Activated naive CD4-positive, alpha-beta T cell treated with anti-CD3 and anti-CD28 coated beads for 36 hours (primary cell): ENCODE measurements at places on chromosomes 16 and 17. TPM values are rescaled to one million over a fixed set of nuclear protein-coding genes. Genes with fewer than 3 reads are reported as not detected.

MGAT5B gene
- 0.19 TPM for total RNA-seq

TBX2 gene
- total RNA-seq = not detected

MPO gene
- total RNA-seq = not detected

DNA sequence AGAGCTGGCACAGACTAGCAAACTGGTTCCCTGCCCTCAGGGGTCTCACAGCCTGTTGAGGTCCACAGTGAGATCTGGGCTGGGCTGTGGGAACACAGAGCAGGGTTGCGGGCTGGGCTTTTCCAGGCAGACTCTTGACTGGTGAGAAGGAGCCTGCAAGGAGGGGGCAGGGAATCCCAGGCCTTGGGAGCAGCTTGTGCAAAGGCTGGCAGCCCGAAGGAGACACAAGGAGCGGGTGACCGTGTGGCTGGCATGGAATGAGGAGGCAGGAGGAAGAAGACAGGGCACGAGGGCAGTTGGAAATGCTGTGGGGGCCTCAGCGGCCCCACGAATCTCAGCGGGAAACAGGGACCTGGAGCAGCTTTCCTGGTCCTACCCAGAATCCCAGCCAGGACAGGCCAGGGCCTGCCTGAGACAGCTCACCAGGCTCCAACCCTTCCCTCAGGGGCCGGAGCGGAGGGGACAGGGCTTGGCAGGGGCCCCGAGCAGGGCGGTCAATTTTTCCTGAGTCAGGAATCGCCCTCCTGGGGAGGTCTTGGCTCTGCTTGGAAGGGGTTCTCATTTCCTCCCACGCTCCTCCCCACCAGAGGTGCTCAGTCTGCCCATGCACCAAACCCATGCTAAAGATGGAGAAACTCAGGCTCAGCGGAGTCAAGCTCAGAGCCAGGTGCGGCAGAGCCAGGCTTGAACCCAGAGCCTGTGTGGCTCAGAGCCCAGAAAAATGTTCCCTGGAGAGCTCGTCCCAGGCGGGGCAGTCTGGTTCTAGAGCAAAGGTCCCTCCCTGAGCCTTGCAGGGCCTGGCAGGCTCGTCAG is 9.2 kb upstream of the SNN start:
- H3K4me3 ChIP-seq = no peak overlapping the region
- no peak for DNase-seq

HOXB3 gene
- total RNA-seq = 2.0 TPM
